T1000 (cell line): ENCODE measurements at places on chromosomes 6 and 20.

DNA sequence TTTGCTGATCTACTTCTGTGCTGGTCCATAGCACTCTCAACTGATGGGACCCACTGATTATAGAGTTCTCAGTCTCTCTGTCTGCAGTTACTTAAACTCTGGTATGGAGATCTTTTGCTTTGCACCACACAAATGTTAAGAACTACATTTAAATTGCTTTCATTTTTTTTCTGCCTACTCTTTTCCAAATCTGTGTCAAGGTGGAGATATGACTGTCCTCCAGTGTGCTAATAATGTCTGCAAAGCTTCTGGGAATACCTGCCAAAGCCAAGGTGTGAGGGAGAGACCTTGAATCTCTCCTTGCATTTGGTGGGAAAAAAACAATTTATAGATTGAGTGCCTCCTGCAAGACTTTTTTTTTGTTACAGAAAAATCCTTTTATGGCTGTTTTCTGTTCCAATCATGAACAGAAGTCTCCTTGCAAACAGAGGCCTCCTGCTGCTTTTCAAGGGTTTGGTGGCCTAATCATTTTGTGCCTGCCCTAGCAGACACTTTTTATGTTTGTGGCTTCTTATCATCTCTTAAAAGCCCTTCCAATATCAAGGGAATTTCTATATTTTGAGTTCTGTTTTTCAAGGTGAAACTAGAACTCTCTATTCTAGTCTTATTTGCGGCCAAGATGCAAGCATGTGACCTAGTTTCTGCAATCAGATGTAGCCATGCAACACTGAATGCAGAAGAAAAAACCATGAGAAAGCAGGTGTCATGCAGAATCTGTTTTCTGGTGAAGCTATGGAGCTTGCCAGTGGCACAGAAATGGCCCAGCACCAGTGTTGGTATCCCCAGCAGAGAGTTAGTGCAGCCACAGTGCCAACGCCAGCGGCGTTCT is 23.2 kb upstream of the AKIRIN2 start:
- no peak for DNase-seq

GRCh38 chr20:58075586-58076345 is 152.7 kb downstream of the ANKRD60 start:
- no peak for DNase-seq

- no peak for DNase-seq
Measured at GRCh38 chr6:151524059-151524458, 30.2 kb downstream of the CCDC170 start.

DNA sequence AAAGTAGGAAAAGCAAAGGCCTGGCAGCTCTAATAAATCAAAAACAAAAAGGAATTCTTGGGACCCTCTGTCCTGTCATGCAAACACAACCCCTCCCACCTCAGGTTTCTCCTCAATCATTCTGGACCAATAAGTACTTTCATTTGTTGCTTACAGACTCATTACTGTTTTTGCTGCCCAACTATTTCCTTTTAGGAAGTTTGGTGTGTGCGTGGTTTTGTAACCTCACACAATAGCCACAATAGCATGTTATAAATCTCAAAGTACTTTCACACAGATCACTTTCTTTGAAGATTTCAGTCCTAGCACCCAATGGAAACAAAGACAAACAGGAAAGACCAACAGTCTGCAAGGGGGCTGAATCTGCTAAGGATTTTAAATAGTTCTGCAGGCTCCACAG is 4.5 kb downstream of the MRPL14 start:
- DNase-seq = no peak

DNA sequence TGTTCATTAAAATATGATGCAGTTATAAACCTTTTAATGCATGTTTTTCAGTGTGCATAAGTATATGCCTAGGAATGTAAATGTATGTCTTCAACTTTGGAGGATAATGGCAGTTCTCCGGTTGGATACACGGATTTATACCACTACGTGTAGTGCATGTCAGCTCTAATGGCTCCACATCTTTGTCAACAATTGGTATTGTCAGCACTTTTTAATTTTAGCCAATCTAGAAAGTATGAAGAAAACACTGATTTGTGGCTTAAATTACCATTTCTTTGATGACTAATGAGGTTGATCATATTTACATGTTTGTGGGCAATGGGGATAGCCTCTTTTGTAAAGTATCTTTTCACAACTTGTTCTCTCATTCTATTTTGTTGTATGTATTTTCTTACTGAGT is 10.9 kb upstream of the RAB32 start:
- no peak for DNase-seq

GRCh38 chr6:144330017-144330987 is 45.2 kb downstream of the UTRN start:
- DNase-seq = no peak

- DNase-seq = no peak
Measured at GRCh38 chr6:90668141-90668540, 81.3 kb upstream of the MAP3K7 start.

DNA sequence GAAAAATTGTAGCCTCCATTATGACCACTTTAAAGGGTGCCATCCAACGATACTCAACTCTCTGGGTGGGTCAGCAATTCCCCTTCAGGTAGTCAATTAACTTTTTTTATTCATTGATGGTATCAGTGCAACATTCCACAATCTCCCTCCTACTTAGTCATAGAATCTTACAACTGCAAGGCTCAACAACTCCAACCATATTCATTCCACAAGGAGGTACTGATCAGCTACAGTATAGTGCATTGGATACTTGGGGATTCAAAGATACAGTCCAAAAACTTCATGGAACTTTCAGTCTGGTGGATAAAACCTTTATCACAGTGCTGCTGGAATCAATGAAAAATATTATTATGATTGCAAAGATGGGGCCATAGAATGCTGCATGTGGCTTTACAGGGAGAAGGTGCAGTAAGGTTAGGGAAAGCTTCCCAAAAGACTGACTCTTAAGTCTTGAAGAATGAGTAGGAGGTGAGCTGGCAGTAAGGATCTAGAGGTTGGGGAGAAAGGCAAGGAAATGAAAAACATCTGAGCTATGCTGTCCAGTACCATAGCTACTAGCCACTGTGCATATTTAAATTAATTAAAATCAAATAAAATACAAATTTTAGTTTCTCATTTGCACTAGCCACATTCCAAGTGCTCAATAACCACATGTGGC is 314.7 kb upstream of the PRDM1 start:
- no peak for DNase-seq

- no peak for DNase-seq
Measured at GRCh38 chr20:2705931-2706645, 13.5 kb downstream of the EBF4 start.

DNA sequence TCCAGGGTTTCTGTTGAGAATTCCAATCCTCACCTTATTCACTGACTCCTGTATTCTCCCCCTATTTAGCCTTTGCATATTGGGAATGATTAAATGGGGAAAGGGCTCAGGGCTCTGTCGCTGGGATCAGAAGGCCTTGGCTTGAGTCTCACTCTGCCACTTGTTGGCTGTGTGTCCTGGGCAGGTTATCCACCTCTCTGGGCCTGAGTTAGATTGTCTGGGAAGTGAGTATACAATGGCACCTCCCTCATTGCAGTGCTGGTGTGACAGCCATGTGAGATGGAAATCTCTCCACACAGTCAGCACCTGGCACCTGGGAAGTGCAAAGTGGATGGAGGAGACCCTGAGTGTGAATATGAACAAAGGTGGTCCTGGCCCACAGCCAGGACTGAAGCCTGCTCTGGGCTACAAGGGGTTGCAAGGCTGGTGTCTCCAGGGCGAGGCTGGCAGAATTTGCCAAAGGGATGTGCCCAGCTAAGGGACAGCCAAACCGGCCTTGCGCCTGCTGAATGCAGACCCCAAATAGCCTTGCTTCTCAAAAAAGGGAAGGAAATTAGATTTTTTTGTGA is 200.0 kb upstream of the PMEPA1 start:
- no peak for DNase-seq

DNA sequence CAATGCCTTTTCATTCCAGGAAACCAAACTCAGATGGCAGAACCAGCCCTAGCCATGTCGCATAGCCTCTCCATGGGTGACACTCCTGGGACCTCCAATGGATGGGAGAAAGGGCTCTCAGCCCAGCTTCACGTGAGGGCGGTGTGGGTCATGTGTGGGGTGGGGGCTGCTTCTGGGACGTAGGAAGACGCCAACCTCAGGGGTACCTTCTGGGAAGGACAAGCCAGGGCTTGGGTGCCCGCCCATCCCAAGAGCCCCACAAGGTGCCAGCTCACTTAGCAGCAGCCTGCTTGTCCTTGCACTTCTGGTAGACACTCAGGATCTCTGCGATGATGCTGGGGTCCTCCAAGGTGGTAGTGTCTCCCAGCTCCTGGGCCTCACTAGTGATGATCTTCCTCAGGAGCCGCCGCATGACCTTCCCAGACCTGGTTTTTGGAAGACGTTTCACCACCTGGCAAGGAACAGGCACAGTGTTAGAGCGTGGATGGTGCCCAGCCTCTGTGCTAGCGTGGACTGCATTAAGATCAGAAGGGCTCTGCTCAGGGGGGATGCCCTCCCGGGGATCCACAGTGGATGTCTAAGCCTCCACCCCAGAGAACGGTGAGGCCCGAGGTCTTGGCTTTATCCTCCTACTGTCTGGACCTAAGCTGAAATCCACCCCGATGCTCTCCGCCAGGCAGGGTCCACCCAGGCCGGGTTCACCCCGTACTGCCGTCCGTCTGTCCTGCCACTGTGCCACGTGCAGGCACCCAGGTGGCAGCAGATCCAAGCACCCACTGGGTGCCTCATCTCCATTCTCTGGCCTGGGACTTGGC is 15.1 kb upstream of the APMAP start:
- no peak for DNase-seq

GRCh38 chr6:163999475-164000125 is 585.1 kb downstream of the QKI start:
- no peak for DNase-seq

GRCh38 chr20:59821201-59821600 is 112.2 kb downstream of the SYCP2 start:
- no peak for DNase-seq

GRCh38 chr20:25510721-25511120 is 74.6 kb downstream of the NINL start:
- no peak for DNase-seq

DNA sequence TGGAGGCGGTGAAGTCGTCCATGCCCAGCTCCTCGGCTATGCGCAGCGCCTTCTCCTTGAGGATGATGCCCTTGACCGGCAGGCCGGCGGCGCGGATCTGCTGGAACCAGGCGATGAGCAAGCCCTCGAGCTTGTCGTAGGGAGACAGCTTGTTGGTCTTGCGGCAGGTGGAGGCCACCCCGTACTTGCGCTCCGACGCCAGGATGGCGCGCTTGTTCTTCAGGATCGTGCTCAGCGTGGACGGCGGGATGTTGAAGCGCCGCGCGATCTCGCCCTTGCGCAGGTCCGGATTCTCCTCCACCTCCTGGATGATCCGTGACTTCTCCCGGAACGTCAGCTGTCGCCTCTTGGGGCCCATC is 435 bp downstream of the CENPB start:
- no peak for DNase-seq

DNA sequence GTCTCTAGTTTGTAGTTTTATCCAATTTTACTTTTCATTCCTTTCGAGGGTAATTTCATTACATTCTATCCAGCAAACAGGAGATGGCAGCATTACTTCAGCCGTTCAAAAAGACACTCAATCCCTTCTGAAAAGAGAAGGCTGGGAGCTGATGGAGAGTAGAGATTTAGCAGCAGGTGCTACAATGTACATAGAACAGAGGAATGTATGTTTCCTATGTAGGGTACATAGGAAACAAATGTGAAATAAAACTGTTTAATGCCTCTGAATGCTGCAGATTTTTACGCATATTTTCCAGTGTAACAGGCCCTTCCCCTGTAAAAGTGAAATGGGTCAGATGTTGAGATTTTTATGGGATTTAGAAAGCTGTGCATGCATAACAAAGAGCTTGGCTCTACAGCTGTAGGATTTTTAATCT is 16.0 kb downstream of the RPS12 start:
- no peak for DNase-seq

GRCh38 chr6:2861060-2861821 is 19.6 kb upstream of the SERPINB1 start:
- DNase-seq = no peak

DNA sequence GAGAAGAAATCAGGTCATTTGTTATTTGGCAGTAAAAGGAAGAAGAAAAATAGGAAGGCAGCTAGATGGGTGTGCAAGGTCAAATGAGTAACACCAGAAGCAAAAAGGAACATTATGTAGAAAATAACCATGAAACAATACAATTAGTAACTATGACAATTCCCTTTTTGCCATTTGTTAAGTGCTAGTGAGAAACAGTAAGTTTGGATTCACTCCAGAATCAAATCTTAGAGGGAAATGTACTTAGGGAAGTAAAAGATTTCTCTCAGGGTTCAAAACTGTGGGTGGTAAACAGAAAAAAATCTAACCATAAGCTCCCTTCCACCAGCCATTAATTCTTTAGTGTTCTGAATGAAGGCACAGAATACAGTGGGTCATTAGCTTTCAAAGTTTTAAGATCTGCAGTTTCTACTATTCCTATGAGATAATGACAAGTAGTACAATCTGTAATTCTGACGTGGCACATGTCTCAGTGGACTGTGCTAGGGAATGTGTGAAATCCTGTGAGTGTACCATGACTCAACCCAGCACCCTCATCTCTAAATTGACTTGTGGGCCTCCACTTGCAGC is 17.1 kb downstream of the REPS1 start:
- DNase-seq = peak; percentile 27

- no peak for DNase-seq
Measured at GRCh38 chr6:797479-798077, 104.6 kb upstream of the EXOC2 start.

DNA sequence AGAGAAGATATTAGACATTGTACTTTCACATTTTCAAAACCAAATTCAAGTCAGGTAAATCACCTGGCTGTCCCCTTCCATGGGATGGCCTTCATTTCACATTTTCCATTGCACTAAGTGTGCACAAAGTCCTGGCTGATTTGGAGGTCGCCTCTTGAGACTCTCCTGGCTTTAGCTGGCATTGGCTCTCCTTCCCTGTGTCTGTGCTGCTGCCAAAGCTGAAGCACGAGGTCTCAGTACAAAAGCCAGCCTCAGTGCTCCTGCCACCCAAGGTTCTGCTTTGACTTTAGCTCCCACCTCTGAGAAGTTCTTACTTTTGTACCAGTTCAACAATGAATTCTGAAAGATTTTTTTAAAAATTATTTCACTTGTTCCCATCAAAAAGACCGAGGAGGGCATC is 289.2 kb upstream of the CNR1 start:
- DNase-seq = no peak

- no peak for DNase-seq
Measured at GRCh38 chr6:22906091-22906549, 336.8 kb downstream of the HDGFL1 start.

GRCh38 chr6:16392010-16392409 is 153.6 kb downstream of the GMPR start:
- DNase-seq = no peak

- no peak for DNase-seq
Measured at GRCh38 chr6:11903645-11904044, 108.5 kb upstream of the HIVEP1 start.

DNA sequence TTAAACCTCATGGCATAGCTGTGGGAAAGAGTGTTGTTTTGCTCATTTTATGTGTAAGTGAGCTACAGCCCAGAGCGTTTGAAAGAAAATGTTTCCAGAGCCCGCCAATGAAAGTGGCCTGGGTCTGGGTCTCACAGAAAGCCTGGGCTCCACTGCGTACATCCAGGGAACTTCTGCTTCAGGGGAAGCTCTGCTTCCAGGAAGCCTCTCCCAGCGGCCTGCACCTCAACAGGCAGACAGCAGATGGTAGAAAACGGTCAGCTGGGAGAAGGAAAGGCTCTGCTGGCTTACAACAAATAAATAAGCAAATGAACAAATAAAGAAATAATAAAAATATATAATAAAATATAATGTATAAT is 270.5 kb upstream of the SUPT3H start:
- DNase-seq = no peak

- no peak for DNase-seq
Measured at GRCh38 chr6:26312096-26312463, 52.9 kb upstream of the BTN3A2 start.

- DNase-seq = no peak
Measured at GRCh38 chr20:10576411-10577090, 97.2 kb downstream of the JAG1 start.
